ENCODE measurements at places on chromosomes 16 and 17.

GRCh38 chr16:79721270-79721669 lies 120.7 kb upstream of the MAF start:
- DNase-seq: no peak

DNA sequence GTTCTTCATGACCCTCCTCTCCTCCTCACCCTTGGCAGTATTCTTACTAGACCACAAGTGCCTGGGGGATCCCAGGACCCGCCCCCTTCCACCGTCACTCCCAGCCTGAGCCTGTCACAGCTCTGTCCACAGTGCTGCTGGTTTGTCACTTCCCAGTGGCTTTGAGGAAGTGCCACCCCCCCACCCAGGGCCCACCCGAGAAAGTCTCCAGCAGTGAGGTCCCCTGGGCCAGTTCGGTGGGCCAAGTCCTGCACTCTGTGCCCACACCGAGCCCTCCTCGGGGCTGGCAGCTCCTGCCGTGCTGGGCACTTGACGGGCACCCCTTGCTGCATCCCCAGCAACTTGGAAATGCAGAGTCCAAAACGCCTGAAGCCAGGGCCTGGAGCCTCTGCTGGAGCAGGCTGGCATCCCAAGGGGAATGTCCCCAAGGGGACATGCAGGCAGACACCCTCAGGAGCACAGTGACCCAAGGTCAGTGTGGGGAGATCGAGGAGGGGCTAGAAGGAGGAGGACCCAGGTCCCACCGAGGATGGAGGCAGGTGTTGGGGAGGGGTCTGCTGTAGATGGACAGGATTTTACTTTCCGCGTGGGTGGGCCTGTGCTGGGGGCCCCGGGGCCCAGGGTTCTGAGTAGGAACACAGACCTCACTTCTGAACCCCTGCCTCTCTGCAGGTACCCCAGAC lies 15.5 kb downstream of the MMP15 start:
- DNase-seq: no peak

DNA sequence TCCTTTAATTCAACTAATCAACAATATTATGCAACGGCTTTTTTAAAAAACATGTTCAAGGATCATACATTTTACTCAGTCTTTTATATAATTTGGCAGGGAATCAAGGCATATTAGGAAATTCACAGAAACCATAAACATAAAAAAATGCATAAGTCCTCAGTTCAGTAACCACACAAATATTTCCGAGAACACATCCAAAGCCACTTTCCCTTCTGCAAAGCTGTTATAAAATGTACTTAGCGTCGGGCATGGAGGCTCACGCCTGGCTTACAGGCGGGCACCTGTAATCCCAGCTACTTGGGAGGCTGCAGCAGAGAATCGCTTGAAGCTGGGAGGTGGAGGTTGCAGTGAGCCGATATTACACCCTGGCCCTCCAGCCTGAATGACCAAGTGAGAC lies 9.7 kb upstream of the ZC3H7A start:
- no peak for DNase-seq

- no peak for DNase-seq
Observed at GRCh38 chr16:89422527-89422904, 67.8 kb downstream of the ANKRD11 start.

GRCh38 chr16:23423496-23424049 lies 29.4 kb downstream of the COG7 start:
- no peak for DNase-seq

GRCh38 chr17:7167832-7168231 lies 11.3 kb downstream of the ASGR1 start:
- no peak for DNase-seq

DNA sequence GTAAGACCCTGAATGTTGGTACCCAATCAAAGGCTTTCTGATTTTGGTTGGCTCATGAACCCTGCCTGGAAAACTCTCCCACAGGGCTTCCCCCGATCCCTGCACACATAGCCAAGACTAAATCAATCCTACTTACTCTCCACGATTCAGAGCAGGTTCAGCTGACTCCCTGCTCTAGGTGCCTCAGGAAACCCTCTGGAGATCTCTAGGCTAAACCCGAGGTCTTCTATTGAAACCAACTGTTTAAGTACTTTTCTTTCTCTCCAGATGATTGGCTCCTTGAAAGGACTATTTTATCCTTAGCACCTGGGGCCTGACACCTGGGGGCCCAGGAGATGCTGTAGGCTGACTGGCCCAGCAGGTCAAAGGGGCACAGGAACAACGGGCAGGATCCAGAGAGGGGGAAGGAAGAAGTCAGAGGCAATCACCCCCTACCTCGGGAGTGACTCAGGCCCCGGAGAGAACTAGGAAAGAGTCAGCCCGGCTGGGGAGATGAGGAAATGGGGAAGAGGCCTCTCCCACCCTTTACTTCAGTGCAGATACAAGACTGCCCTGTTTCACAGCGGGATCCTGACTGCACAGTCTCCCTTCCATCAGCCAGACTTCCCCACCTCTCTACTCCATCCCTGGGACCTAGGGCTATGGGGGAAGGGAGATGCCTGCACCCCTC lies 2.0 kb downstream of the TBC1D10B start:
- DNase-seq: no peak

GRCh38 chr17:57463103-57463885 lies 207.0 kb downstream of the MSI2 start:
- no peak for DNase-seq

GRCh38 chr16:48131201-48131935 lies 24.4 kb downstream of the ABCC12 start:
- no peak for DNase-seq

GRCh38 chr16:23359092-23359760 lies 57.1 kb downstream of the SCNN1B start:
- no peak for DNase-seq

- DNase-seq: no peak
Observed at GRCh38 chr17:31745964-31746600, 113.0 kb downstream of the COPRS start.

- no peak for DNase-seq
Observed at GRCh38 chr17:64723781-64724180, 61.7 kb upstream of the SMURF2 start.

GRCh38 chr16:53864819-53865493 lies 161.0 kb downstream of the FTO start:
- no peak for DNase-seq

DNA sequence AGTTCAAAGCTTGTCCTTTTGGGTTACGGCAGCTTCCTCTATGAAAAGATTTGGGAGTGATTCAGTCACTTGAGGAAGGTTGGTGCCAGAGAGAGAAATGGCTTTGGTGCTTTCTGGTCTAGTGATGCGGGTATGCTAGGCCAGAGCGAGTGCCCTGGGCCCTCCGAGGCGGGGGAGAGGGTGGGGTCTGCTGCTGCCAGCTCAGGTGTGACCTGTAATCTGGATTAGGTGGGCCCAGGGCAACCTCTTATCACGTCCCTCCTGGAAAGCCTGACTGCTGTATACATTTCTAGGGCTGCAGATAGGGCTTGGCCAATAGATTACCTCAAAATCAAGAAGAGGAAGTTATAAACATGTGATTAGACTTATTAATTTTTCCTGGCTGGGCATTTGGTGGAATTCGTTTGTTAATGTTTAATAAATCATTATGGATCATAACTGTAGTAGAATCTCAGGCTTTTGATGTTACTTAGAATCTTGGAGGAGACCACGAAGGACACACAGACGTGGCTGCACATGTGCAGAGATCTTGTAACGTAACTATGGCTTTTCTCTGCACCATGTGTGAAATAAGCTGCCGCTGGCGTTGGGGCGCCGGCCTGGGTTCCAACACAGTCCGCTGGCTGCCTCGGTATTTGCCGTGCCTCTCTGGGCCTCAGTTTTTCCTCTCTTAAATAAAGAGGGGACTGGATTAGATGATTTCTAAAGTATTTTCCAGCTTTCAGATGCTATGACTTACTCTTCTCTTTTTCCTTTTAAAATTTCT lies 1.2 kb downstream of the IRF8 start:
- no peak for DNase-seq

DNA sequence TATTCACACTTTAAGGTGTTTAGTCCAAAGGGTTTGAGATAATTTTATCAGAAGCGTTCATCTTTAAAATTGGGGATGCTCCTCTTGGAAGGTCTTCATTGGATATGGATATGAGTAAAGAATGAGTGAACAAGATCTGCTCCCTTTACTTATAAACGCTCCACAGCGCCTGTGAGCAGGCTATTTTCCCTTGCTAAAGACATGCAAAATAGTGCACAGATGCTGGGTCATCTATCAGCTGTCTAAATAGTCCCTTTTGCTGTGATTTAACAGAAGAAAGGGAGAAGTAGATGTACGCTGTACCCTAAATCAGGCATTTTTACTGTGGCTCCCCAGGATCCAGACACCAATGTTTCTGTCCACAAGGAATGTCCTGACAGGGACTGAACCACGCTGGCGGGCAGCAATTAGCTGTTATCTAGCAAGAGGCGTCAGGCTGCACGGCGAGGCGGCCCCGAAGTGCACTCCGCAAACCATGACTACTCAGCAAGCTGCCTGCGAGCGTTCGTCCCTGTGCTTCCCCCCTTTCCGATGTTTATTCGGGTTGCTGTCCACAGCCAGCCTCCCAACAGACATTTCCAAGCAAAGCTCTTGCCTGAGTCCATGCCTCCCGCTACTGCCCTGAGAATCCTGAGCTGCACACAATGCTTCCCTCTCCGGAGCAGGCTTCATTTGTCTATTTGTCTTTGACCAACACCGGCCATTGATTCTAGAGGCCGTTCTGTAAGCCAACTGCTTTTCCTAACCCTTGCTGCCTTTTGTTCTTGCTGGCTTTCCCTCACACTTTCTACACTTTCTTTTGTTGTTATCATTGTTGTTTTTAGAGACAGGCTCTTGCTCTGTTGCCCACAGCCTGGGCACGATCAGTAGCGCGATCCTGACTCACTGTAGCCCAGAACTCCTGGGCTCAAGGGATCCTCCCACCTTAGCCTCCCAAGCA lies 55.7 kb upstream of the CNEP1R1 start:
- DNase-seq: no peak

- DNase-seq: no peak
Observed at GRCh38 chr17:21474815-21475214, 98.7 kb downstream of the KCNJ12 start.

DNA sequence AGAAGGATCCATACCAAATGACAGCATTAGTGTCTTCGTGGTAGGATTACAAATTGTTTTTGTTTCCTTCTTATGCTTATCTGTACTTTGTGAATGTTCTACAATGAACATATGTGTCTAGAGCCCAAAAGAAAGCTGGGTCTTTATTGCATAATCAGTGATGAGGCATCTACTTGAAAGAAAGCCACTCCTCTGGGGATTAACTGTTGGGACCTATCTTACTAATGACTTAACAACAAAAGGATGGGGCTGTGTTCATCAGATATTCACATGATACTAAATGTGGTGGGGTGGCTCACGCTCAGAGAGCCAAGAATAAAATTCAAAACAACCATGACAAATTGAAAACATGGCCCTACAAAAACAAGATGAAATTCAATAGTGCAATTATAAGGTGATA lies 160.2 kb downstream of the RGS9 start:
- no peak for DNase-seq

- DNase-seq: no peak
Observed at GRCh38 chr16:73998707-73999106, 297.9 kb upstream of the PSMD7 start.

- DNase-seq: no peak
Observed at GRCh38 chr17:34580685-34581445, 1.5 kb downstream of the TMEM132E start.

GRCh38 chr16:53949715-53950410 lies 245.9 kb downstream of the FTO start:
- no peak for DNase-seq

DNA sequence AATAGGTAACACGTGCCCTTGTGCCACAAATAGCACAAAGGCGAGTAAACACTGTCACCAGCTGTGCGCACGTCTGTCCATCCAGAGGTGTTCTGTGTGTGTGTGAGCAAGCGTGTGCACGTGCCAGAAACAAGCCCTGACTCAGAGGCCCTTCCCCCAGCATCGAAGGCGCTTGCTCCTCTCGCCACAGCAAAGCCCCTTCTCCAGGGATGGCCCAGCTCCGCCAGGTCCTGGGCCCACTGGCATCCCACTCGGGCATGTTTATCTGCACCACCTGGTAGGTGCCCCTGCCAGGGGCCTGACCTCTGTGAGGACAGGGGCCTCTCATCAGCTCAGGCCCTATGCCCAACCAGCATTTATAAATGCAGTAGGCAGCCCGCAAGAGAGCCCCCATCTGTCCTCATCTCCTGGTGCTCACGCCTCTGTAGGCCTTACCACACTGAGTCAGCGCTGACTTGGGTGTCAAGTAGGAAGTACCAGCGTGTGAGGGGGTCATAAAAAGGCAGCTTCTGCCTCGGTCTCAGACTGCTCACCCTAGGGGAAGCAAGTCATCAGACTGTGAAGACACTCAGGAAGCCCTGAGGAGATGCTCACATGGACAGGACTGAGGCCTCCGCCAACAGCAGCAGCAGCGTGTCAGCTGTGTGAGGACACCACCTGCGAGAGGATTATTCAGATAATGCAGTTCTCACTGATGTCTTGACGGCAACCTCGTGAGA lies 10.8 kb downstream of the TMEM235 start:
- no peak for DNase-seq

DNA sequence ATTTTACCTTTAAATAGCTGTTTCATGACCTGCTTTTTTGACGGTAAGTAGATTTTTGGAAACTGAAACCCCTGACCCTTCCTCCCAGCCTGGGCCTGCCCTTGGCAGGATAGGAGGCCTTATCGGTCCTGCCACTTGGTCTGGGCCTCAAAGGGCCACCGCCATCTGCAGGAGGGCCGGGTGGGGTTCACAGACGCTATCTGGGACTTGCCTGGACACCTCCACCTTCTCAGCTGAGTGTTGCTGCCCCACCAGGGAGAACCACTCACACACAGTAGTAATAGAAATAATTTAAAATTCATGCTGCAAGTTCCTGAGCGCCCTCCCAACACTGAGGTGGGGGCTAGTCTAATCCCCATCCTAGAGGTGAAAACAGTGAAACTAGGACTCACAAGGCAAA lies 4.6 kb upstream of the NPRL3 start:
- DNase-seq: no peak

DNA sequence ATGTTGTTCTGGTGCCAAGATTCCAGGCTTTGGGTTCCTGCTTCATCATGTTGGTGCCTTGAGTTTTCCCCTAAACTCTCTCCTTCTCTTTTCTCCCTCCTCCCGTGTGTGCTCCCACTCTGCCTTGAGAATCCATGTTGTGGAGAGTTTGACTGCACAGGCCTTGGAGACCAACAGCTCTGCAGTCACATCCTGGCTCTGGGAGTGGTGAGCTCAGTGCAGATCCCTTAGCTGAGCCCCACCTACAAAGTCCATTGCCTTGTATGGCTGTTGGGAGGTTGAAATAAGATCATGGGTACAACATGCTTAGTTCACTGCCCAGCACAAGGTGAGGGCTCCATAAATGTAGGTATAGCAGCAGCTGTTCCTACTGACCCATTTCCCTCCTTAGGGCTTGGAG lies 85.9 kb downstream of the IRX3 start:
- DNase-seq: no peak

- DNase-seq: no peak
Observed at GRCh38 chr17:9228408-9229159, 207.3 kb downstream of the NTN1 start.
